Central memory CD8-positive, alpha-beta T cell (primary cell): ENCODE measurements at places on chromosomes 12 and 14.

DNA sequence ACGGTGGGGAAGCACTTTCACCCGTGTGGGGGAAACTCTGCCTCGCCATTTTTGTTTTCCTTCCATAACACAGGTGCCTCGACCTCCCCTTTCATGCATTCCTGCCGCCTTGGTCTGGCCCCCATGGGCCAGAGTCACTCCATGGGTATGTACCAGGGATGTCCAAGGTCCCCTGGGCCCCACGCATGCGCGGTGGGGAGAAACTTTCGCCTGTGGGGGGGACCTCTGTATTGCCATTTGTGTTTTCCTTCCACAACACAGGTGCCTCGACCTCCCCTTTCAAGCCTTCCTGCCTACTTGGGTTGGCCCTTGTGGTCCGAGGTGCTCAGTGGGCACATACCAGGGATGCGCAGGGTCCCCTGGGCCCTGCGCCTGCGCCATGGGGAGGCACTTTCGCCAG is 345.8 kb downstream of the ALG10 start:
- no peaks in the 10 kb centered on the region for H3K36me3 ChIP-seq
- DNase-seq: no peak
- H3K4me3 ChIP-seq: no peak overlapping the region
- H3K4me1 ChIP-seq: no peaks in the 10 kb centered on the region
- no peaks in the 10 kb centered on the region for H3K27me3 ChIP-seq
- H3K27ac ChIP-seq: no peak overlapping the region

DNA sequence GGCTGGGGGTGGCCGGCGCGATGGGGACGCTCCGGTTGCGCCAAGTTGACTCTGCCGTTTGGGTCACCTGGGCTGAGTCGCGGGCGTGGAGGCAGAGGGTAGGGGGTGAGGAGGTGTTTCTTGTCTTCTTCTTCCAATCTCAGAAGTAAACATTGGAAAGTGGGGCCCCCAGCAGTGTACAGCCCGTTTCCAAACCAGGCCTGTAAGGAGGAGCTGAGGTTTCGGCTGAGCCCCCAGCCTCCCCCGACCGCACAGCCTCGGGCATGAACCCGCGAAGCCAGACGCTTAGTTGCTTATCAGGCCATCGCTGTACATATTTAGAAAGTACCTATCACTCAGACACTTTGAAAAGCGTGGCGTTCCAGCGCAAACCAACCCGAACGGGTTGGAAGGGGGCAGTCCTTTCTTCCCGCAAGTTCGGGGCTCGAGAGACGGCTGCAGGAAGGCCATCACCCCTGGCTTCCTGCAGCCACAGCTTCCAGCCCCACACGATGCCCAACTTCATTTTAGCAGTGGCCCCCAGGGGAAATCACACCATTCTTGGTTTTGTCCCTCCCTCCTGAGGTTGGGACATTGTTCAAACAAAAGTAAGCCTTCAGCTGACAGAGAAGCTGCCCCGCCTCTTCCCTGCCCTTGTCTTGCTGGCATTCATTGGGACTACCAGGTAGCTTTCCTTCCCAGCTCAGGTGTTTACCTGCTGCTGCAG is 164.1 kb downstream of the ZFP36L1 start:
- peaks cover 4% of the 10 kb centered on the region for H3K36me3 ChIP-seq
- H3K4me3 ChIP-seq: peak overlapping the region; percentile 71
- DNase-seq: no peak
- no peak overlapping the region for H3K27ac ChIP-seq

- peaks cover 38% of the 10 kb centered on the region for H3K36me3 ChIP-seq
- no peaks in the 10 kb centered on the region for H3K27me3 ChIP-seq
- H3K4me1 ChIP-seq: no peaks in the 10 kb centered on the region
- H3K4me3 ChIP-seq: no peak overlapping the region
- H3K27ac ChIP-seq: no peak overlapping the region
Measured at GRCh38 chr14:34792598-34792997, 78.2 kb upstream of the CFL2 start.

GRCh38 chr14:104689109-104689880 is at the start of gene INF2:
TSS of gene INF2 (plus strand) at chr14:104689618. CDS start at chr14:104701366, 11,748 bp downstream.
- no peaks in the 10 kb centered on the region for H3K27me3 ChIP-seq
- DNase-seq: no peak
- H3K4me3 ChIP-seq: peak within 1 kb of the TSS; percentile 73
- H3K27ac ChIP-seq: no peak within 1 kb of the TSS
- peaks cover 18% of the 10 kb centered on the region for H3K4me1 ChIP-seq

- H3K36me3 ChIP-seq: no peaks in the 10 kb centered on the region
- no peak overlapping the region for H3K27ac ChIP-seq
- no peak for DNase-seq
- no peaks in the 10 kb centered on the region for H3K4me1 ChIP-seq
- peaks cover 70% of the 10 kb centered on the region for H3K27me3 ChIP-seq
Measured at GRCh38 chr12:95396849-95397468, 77.0 kb upstream of the METAP2 start.

DNA sequence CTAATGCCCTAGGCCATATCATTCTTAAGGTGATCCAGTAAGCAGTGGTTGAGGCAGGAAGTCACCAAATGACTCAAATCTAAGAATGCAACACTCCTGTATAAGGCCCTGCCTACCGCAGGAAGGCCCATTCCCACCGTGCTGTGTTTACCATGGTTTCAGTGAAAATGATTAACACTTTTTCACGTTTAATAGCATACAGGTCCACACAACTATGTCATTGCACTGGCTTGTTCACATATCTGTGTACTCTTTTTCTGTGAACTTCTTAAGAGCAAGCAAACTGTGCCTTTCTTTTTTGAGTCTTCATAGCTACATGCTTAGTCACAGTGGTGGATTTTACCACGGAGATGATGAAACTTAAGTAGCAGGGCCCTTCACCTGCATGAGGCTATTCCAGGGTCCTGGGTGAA is 214.9 kb downstream of the CNTN1 start:
- H3K4me1 ChIP-seq: no peaks in the 10 kb centered on the region
- H3K27me3 ChIP-seq: no peaks in the 10 kb centered on the region
- DNase-seq: no peak
- H3K27ac ChIP-seq: no peak overlapping the region
- H3K4me3 ChIP-seq: no peak overlapping the region

DNA sequence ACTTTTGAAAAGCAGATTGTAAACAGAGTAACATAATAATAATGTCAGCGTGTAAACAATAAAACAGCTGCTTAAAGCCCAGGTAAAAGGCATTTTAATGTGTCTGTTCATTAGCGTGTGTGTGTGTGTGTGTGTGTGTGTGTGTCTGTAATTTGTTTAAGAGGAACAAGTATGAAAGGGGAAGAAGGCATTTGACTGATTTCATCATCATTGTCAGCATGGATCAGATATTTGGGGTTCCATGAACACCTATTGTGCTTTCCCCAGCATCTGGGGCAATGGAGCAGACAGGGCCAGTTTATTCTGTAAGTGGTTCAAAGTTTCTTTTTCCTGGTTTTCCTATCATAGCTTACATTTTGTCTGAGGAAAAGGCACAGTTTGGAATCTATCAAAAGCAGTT is 28.9 kb downstream of the SLC25A21 start:
- no peaks in the 10 kb centered on the region for H3K36me3 ChIP-seq
- no peaks in the 10 kb centered on the region for H3K4me1 ChIP-seq
- H3K4me3 ChIP-seq: no peak overlapping the region
- H3K27me3 ChIP-seq: no peaks in the 10 kb centered on the region
- no peak overlapping the region for H3K27ac ChIP-seq

DNA sequence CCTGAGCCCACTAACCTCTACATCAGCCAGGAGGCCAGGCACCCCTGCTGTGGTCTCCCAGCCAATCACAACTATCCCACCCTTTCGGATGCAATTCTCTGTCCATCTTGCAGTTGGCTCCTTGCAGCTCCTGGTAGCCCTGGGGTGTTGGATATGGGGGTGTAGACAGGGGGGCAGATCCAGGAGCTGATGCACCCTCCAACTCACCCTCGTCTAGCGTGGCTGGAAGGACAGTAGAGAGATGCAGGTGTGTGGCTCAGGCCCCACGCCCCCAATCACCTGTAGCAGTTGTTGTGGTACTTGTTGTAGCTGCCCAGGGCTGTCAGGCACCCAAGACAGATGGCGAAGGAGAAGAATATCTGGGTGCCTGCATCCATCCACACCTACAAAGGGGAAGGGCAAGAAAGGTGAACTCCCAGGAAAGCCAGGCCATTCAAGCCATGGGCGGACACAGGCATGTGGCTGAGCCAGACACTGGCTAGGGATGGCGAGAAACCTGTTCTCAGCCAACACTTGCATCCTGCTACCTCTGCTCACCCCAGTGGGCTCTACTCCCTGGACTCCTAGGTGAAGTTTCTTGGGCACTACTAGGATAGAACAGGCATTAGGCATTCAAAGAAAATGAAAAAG is 13.4 kb upstream of the SLC6A12 start:
- no peak overlapping the region for H3K4me3 ChIP-seq
- no peak for DNase-seq
- no peaks in the 10 kb centered on the region for H3K36me3 ChIP-seq
- H3K27me3 ChIP-seq: peaks cover 53% of the 10 kb centered on the region

GRCh38 chr12:54502485-54502884 is 4.9 kb downstream of the NCKAP1L start:
- DNase-seq: no peak
- no peaks in the 10 kb centered on the region for H3K27me3 ChIP-seq
- peaks cover 71% of the 10 kb centered on the region for H3K4me1 ChIP-seq
- H3K27ac ChIP-seq: peak overlapping the region; percentile 20
- H3K4me3 ChIP-seq: peak overlapping the region; percentile 40

DNA sequence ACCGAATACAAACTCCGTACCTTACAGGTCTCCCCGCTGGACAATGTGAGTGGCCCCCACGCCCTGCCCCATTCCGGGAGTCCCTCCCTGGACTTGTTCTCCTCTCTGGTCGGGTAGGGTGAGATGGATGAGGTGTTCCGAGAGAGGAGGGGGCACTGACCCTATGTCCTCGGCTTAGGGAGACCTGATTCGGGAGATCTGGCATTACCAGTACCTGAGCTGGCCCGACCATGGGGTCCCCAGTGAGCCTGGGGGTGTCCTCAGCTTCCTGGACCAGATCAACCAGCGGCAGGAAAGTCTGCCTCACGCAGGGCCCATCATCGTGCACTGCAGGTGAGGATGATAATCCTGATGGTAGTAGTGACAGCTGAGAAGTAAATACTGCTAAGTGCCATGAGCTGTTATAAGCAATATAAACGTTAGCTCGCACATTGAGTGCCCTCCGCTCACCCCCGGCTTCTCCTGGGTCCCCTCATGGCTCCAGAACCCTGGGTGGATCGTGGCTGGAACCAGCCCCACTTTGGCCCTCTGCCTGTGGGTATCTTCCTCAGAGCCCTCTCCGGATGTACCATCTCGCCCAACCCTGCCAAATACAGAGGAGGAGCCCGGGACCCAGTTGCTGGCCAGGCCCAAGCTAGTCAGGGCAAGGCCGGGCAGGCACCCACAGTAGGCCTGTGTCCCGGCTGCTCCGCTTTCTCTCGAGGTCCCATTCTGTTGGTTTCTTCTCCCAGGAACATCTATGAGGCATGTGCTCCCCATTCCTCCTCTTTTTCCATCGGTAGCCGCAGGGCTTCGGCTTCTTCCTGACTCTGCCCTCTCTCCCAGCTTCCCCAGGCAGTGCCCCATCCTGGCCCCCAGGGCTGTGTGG is 6.8 kb downstream of the PTPN6 start:
- peaks cover 86% of the 10 kb centered on the region for H3K4me1 ChIP-seq
- peaks cover 81% of the 10 kb centered on the region for H3K36me3 ChIP-seq
- H3K27ac ChIP-seq: peak overlapping the region; percentile 99

GRCh38 chr12:48817873-48818830 is at the start of gene CACNB3:
TSS of gene CACNB3 (plus strand) at chr12:48818496. CDS start at chr12:48818930, 434 bp downstream.
- peak within 1 kb of the TSS; percentile 83 for H3K4me3 ChIP-seq
- peak within 1 kb of the TSS; percentile 84 for H3K27ac ChIP-seq
- peaks cover 59% of the 10 kb centered on the region for H3K4me1 ChIP-seq
- H3K27me3 ChIP-seq: no peaks in the 10 kb centered on the region
- peaks cover 9% of the 10 kb centered on the region for H3K36me3 ChIP-seq
- peak; percentile 59 for DNase-seq

- no peaks in the 10 kb centered on the region for H3K4me1 ChIP-seq
- no peak overlapping the region for H3K4me3 ChIP-seq
- no peak overlapping the region for H3K27ac ChIP-seq
- no peaks in the 10 kb centered on the region for H3K27me3 ChIP-seq
- H3K36me3 ChIP-seq: peaks cover 3% of the 10 kb centered on the region
Measured at GRCh38 chr14:86796221-86797074, 1196.5 kb downstream of the GALC start.

DNA sequence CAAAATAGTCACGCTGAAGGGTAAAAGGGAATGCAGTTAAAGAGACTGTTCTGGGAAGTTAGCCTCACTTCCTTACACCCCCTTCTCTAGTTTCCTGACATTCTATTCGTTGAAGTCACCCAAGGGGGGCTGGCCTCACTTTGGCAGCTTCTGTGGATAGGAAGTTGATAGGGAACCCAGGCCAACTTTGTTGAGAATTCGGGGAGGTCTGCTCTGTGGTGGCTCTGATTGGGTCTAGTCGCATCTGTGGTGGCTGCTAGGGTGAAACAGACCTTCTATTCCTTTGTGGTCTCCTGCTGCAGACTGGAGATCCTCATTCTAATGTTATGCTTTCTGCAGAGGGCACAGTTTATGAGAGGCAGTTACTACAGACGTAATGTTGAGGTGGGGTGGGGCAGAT is 28.8 kb upstream of the GZMB start:
- peak overlapping the region; percentile 55 for H3K27ac ChIP-seq
- no peaks in the 10 kb centered on the region for H3K27me3 ChIP-seq
- no peak overlapping the region for H3K4me3 ChIP-seq
- H3K4me1 ChIP-seq: peaks cover 64% of the 10 kb centered on the region
- peaks cover 2% of the 10 kb centered on the region for H3K36me3 ChIP-seq

DNA sequence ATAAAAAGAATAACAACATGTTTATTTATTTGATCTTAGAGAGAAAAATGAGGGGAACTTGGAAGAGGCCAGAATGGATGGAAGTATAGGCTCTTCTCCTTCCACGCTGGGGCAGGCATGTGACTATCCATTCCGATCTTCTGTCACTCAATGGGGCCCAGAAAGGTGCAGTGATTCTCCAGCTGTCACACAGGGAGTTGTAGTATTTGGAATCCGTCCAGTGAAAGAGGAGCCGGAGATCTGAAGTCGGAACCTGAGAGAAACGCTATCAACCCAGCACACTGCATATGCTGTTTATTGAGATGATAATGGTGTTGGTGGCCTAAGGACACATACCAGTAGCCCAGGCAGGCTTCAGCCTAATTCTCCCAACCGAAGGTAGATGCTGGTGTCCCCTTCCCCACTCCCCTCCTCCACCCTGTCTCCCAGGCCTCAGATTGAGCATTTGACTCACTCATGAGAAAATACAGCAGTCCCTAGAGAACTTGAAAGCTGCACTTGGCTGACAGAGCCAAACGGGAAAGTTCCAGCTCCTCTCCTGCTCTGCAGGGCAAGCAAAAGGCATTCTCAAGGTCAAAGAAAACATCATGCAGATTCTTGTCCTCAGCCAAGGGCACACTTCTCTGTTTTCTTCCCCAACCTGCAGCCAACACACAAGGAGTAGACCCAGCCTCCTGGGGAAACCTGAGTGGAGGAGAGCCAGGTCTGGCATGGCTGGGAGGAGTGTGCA is 100.4 kb downstream of the IRF2BPL start:
- DNase-seq: no peak
- peaks cover 69% of the 10 kb centered on the region for H3K4me1 ChIP-seq
- peak overlapping the region; percentile 83 for H3K27ac ChIP-seq
